ENCODE measurements at places on chromosomes 11 and 22.
A peak's percentile ranks its signal among the peaks of the same experiment; 100 is the strongest.

GRCh38 chr22:42863349-42863961 lies 6.4 kb upstream of the ARFGAP3 start:
- DNase-seq: peak; percentile 82

GRCh38 chr11:86145439-86146156 lies 76.7 kb upstream of the PICALM start:
- DNase-seq: no peak

DNA sequence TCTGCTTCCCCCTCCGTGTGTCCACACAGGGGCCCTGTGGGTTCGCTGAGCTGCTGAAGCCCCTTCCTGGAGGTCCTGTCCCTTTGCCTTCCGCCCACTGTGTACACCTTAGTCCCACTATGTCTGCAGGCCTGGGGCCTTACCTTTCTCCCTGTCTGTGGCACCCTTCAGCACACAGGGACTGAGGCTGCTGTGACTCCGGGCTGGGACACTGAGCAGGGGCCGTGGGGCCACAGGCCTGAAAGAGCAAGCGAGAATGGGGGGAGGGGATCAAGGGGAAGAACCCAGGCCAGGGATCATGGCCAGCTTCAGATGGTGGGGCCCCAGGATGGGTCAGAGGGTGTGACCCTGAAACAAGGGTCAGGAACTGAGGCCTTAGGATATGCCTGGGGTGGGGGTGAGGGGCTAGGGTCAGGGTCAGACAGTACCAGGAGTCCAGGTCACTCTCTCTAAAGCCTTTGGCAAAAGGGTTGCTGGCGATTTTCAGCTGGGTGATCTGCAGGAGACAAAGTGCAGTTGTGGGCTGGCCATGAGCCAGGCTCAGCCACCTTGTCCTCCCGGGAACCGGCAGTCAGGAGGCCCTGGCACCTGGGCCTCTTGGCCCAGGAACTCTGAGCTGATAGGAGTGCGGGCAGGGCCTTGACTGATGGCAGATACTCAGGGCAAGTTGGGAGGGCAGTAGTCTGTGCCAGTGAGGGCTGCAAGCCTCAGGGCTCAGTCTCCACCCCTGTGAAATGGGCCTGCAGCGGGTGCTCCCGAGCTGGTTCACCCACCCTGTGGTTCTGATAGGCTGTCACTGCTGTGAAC lies 2.6 kb upstream of the NUDT8 start:
- no peak for DNase-seq

DNA sequence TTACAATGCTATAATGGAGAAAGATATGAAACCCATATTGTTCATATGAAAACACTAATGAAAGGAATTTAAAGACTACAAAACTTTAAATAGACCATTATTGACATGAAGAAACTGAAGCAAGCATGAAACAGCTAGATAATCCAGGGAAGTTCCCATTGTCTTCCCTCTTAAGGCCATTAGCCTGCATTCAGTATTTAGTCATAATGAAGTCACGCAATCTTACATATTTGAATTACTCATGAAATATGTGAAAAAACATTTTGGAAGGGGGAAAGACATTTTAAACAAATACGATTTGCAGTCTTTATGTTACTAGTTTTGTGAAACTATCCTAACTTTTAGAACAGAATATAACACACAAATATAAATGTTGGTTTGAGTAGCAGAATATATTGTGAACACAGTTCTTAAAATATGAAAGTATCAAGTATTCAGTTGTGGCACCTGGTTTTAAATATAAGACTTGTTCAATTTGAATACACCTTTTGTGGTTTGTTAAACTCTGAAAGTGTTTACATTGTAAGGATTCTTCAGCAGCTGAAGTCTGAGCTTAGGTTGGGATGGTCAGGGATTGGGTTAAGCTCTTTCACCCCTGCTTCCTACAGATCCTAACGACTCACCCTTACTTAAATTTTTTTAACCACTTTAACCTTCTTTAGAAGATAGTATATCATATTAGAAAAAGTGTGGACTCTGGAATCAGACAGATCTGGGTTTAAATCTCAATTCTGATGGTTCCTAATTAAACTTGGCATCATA lies 500.3 kb upstream of the TENM4 start:
- DNase-seq: peak; percentile 83

GRCh38 chr11:48055292-48056132 lies 75.2 kb downstream of the PTPRJ start:
- DNase-seq: no peak

GRCh38 chr11:6596239-6596877 lies 7.1 kb downstream of the RRP8 start:
- DNase-seq: no peak
